ENCODE measurements at places on chromosomes 6 and 20.

GRCh38 chr6:48826152-48826515 lies 636.9 kb downstream of the MMUT start:
- DNase-seq = peak; percentile 23

- no peak for DNase-seq
Measured at GRCh38 chr20:872855-873520, 39.5 kb downstream of the FAM110A start.

- peak; percentile 8 for DNase-seq
Measured at GRCh38 chr6:136890986-136891385, 31.1 kb upstream of the SLC35D3 start.

DNA sequence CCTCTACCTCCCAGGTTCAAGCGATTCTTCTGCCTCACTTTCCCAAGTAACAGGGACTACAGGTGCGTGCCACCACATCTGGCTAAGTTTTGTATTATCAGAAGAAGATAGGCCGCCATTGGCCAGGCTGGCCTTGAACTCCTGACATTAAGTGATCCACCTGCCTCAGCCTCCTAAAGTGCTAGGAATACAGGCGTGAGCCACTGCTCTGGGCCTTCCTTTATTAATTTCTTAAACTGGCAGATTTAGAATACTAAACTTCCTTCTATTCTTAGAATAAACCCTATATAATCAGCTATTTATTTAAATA lies 86.6 kb downstream of the HFE start:
- DNase-seq = no peak

GRCh38 chr6:157732416-157733161 lies 90.5 kb upstream of the SNX9 start:
- no peak for DNase-seq

DNA sequence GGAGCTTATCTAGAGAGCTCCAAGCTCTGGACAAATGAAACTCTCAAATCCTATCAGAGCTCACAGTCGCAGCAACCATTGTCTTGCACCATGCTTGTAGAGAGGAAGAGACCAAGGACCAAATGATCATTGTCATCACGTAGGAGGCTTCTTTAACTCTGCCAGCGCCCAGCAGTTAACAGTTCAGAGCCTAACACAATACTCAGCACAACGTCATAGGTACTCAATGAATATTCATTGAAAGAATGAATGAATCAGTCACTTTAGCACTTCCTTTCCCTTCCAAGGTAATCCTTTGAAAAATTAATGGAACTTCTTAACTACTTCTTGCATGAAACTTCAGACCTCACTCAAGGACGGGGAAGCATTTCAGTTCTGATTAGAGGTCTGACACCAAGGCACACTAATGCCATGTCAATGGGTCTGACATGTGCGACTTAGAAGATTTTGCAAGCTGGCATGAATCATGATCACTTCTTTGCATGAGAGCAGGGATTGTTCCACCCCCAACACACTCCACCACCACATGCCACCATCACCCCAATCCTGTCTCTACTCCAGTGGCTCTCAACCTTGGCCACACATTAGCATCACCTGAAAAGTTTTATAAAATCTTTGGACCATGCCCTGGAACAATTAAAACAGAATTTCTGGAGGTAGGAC lies 45.1 kb downstream of the KHDC1L start:
- DNase-seq = peak; percentile 34

GRCh38 chr6:106511288-106512047 lies 117.8 kb downstream of the RTN4IP1 start:
- peak; percentile 76 for DNase-seq

- no peak for DNase-seq
Measured at GRCh38 chr20:46631874-46632446, 19.3 kb downstream of the SLC13A3 start.

- no peak for DNase-seq
Measured at GRCh38 chr6:166167258-166167731, 356 bp downstream of the TBXT start.

- no peak for DNase-seq
Measured at GRCh38 chr20:44200983-44201382, 9.6 kb downstream of the OSER1 start.

GRCh38 chr6:72524011-72524645 lies 97.7 kb upstream of the KCNQ5 start:
- no peak for DNase-seq

DNA sequence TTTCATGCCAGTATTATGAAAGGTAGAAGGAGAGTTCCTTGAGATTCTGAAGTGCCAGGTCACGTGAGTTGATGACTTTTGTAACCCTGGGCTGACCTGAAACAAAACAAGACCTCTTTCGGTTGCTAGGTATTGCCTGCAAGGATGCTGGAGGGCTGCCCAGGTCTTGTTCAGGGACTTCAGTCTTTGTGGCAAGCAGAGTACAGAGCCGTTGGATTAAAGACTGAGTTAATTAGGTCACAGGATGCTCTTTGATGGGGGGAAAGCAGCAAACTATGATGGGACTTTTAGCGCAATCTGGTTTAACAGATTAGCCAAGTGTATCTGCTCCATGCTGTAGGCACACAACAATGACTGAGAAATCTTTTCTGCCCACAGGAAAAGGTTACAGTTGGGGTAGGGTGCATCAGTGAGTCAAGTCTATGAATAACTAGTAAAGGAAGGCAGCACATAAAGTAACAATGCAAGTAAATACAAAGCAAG lies 12.8 kb upstream of the ELOVL5 start:
- peak; percentile 77 for DNase-seq

GRCh38 chr6:6458172-6458571 lies 130.3 kb upstream of the LY86 start:
- DNase-seq = no peak

- DNase-seq = no peak
Measured at GRCh38 chr6:159359581-159360297, 190.5 kb downstream of the FNDC1 start.

- DNase-seq = no peak
Measured at GRCh38 chr6:68695838-68696237, 60.8 kb downstream of the ADGRB3 start.

DNA sequence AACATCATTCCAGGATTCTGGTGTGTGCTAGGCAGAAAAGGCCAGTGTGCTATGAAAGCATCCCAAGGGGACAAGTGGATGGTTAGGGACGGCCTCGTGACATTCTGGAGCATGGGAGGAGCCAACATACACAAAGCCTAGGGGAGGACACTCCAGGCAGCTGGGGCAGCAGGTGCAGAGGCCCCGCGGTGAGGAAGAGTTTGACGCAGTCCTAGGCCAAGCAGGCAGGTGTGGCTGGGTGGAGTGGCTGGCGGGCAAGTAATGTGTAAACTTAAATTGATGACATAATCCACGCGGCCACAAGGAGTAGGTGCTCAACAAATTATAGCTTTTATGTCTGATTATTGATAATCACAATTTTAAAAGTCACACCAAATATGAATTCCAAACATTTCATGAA lies 93.6 kb downstream of the TMEM242 start:
- DNase-seq = no peak

DNA sequence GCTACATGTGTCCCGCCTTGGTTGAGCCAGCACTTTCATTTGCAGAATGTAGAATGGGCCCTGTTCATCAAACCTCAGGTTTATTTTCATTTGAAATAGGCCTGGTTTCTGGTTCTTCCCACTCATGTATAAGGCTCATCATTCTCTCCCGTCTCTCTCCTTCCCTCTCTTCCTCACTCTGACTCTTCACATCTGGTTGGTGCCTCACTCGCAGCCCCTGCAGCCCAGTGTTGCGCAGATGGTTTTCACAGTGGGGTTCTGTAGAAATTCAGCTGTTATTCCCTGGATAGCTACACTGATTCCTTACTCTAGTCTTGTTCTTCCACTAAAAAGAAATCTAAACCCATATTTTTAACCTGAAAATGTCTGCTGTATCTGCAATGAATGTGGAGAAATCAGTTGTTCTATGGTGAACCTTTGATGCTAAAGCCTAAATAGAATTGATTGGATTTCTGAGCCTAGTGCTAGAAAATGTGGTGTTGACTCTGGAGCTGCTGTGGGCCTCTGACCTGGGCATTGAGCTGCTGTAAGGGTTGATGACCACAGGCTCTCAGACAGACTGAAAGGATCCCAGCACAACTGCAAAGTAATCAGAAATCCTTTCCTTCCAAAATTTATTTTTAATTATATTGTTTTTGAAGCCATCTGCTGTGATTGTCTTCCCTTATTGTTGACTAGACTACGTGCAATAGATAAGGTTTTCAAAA lies 150.3 kb downstream of the TMEM242 start:
- DNase-seq = no peak

DNA sequence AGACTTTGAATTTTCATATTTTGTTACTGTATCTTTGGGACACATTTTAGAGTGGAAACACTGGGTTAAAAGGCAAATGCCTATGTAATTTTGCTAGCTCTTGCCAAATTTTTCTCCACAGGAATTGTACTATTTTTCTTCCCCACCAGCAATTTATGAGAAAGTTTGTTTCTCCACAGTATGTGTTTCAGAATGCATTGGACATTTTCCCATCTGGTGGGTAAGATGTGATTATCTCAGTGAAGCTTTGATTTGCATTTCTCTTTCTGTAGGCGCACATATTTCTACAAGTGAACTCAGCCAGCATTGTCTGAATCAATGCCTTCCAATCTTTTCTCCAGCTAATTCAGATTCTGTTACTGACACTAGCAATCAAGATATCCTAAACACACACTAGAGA lies 157.8 kb downstream of the RCAN2 start:
- DNase-seq = no peak

DNA sequence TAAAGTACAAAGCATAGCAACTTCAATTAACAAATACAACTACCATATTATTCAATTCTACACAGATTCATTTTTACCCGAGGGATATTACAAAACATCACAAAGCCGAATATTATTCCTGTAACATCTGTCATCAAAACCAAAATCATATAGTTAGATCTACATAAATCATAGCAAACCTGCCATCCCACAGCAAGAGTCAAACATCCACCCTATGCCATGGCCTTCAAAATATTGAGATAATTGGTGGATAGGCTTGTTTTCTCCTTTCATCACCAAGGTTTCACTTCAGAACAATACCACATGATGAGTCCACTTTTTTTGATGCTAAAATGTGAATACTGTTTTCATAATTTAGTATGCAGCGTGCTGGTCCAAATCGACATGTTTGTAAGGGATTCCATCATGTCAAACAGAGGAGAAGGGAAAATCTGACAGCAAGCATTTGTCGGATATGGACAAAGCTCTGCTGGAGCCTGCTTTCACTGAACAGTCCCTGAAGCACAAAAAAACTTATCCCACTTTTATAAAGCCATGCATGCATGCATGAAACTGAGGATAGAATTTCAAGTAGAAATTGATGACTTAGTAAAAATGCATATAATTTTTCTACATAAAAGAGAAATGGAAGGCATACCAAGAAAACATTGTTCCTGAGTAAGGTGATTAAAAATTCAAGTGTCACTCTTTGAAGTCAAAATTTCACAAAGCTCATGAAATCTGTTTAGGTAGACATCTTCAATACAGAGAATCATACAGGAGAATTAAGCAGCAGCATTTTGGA lies 494.1 kb downstream of the HACE1 start:
- DNase-seq = no peak

- DNase-seq = no peak
Measured at GRCh38 chr6:18410412-18410811, 23.3 kb downstream of the RNF144B start.

GRCh38 chr20:44336086-44336485 lies 757 bp upstream of the R3HDML start:
- no peak for DNase-seq

DNA sequence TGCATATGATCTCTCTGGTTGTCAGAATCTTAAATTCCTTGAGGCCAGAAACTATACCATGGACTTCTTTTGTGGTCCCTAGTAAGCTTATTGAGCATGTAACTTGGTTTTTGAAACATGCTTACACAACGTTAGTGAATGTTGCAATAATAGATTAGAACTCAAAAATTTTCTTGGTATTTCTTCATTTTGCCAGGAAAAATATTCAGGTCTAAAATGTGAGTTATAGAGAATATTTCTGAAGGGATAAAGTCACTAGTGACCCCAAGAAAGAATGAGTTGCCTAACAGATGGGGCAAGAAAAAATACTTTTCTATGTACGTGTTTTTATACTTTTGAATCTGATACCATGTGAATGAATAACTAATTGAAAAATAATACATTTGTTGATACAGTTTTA lies 195.4 kb downstream of the TFAP2A start:
- DNase-seq = no peak

Data from EH (cell line).